SW 1271 (cell line): ENCODE measurements at places on chromosomes 11 and 22.
A peak's percentile ranks its signal among the peaks of the same experiment; 100 is the strongest.

GRCh38 chr22:27157666-27158370 lies 500.4 kb downstream of the MIAT start:
- DNase-seq, result no peak

DNA sequence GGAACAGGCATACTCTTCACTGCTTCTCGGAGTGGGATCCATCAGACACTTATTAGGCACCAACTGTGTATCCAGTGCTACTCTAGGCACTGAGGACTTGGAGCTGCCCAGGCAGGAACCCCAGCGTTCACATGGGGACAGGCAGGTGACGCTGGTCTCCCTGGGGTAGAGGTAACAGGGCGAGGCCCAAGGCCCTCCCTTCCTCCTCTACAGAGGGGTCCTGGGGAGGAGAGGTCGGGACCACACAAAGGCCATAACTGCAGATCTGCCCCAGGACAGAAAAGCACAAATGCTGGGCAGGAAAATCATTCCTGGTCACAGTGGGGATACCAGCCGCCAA lies 262.2 kb downstream of the BRD1 start:
- no peak for DNase-seq

- DNase-seq, result no peak
These were observed 762.2 kb downstream of the ETS1 start for GRCh38 chr11:127825183-127825582.

DNA sequence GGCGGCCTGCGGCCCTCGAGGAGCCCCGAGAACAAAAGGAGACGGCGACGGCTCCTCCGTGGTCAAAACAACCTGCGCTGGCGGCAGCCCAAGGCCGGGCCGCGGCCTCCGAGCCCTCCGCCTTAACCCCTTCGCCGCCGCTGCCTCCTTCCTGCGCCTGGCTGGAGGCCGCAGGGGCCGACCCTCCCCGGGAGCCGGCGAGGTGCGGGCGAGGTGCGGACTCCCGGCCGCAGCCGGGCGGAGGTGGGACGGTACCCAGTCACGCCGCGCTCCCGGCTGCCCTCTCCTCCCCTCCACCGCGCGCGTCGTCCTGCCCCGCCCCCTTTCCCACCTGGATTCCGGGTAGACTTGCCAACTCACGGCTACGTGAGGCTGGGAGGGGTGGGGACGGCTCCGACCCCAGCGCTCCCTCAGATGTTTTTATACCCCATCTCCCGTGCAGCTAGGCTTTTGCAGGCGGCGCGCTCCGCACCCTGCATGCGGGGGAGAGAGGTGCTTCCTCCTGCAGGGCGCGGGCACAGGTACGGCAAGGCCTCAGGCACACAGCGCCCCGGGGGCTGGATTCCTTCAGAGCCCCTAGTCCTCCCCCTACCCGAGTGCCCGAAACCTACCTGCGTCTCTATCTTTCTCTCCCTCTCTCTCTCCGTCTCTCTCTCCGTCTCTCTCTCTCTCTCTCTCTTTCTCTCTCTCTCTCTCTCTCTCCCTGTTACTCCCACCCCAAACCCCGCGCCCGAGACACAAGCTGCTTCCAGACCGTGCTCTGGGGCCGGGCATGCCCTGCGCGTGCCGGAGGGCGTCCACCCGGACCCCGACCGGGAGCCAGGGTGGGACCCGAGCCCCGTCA lies 2.0 kb downstream of the PDGFB start:
- DNase-seq, result no peak

DNA sequence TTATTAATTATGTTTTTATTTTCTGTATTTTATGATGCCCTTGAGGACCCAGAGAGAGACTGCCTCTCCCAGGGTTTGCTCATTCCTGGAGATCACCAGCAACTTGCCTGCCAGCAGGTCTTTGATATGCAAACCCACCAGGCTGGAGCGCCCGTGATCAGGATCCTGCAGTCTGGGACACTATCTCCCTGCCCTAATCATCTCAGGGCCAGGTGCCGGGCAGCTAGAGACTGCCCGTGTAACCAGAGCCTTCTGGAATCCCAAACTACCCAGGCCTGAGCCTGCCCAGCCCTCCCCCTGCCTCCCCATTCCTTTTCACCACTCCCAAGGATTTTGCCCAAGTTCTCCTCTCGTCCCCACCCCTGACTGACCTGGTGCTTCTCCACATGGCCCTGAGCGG lies 52.2 kb upstream of the B3GAT1 start:
- DNase-seq, result no peak

DNA sequence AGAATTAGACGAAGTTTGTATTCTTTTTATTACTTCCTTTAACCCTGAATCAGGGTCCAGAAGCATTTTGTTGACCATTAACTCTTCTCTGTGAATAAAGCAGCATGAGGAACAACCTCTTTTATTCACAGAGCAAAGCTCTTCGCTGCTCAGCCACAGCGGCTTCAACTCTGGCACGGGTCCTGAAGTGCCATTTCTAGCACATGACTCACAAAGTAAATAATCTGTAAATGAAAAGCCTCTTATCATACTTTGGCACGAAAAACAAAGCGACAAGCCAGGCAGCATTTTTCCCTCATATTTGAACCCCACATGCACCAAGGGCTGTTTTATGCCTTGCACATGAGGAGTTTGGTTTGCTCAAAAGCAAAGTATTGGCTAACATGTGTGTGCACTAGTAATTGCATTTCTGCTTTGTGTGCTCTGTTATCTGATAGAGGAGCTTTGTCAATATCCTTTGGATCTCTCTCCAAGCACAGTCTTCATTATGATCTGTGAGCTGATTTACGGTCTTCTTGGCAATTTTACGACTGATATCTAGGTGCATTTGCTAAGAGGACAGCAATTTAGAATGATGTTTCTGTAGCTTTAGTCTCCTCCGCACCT lies 33.0 kb upstream of the APOBEC3A start:
- DNase-seq, result peak; percentile 68

DNA sequence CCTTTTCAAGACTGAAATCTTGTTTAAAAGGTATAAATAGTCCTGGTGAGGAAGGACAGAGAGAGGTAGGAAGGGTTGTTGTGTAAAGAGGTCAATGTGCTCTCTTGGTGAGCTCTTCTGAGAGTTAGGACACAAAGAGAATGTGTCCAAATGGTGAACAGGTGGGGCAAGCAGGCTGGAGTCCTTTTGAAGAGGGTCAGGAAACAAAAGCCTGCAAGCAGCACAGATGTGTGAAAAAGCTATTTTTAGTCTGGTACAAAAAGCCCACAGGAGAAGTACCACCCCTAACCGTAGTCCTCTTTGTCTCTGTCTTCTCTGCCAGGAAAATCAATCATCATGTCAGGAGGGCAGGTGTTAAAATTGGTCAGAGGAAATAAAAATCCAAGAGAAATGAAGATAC lies 54.4 kb upstream of the SYN3 start:
- no peak for DNase-seq

- DNase-seq, result no peak
These were observed 150.3 kb downstream of the LRRC4C start for GRCh38 chr11:41309111-41309522.

GRCh38 chr22:17429516-17429915 lies 60.3 kb downstream of the CECR2 start:
- no peak for DNase-seq

GRCh38 chr11:70732023-70732880 lies 333.9 kb downstream of the CTTN start:
- no peak for DNase-seq

DNA sequence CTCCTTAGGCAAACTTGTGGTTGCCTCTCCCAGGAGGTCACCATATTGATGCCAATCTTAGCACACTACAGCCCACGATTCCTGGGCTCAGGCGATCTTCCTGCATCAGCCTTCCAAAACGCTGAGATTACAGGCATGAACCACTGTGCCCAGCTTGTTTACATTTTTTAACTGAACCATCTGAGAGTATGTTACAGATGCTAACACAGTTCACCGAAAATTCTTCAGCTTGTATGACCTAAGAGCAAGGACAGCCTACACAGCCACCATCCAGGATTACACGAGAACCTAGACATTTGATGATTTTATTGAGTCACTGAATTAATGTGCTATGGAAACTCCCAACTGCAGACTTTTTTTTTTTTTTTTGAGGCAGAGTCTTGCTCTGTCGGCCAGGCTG lies 5.8 kb upstream of the LGALS1 start:
- DNase-seq, result no peak

GRCh38 chr11:133980665-133981064 lies 23.9 kb upstream of the IGSF9B start:
- DNase-seq, result no peak

GRCh38 chr22:40552070-40552469 lies 84.4 kb downstream of the MRTFA start:
- DNase-seq, result no peak

DNA sequence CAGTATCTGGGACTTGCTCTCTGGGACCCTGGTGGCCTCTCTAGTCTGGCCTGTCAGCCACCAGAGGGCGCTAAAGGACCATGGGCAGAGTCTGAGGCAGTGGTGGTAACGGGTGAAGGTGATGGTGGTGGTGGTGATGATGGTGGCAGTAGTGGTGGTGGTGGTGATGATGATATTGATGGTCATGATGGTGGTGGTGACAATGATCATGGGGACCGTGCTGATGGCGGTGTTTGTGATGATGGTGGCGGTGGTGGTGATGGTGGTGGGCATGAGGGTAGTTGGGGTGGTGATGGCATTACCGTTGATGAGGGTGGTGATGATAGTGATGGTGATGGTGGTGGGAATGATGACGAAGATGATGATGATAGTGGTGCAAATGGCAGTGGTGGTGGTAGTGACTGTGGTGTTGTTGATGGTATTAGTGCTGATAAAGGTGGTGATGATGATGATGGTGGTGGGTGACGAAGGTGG lies 16.0 kb downstream of the TRPM5 start:
- DNase-seq, result no peak

GRCh38 chr22:43001271-43002201 lies 13.4 kb downstream of the PACSIN2 start:
- DNase-seq, result no peak

DNA sequence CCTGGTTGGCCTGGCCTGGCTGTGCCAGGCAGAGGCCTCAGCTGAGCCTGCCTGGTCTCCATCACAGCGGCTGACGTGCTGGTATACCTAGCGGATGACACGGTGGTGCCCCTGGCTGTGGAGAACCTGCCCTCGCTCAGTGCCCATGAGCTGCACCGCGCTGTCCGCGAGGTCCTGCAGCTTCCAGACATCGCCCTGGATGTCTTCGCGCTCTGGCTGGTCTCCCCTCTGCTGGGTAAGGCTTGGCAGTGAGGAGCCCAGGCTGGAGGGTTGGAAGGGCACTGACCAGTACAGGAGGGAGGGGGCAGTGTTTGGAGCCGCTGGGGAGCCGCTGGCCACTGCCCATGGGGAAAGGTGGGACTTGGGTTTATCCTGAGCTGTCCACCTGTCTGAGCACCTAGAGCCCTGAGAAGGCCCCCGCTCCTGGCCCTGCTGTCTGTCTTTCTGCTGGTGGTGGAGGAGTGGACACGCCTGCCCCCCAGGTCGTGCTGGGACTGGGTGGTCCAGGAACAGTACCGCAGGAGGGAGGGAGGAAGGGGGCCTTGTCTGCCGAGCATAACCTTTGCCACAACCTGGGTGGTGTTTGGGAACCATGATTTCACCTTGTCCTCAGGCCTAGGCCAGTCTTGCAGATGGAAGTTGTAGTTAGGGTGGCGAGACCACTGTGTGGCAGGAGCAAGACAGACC lies 3.0 kb downstream of the FRMD8 start:
- DNase-seq, result no peak

- DNase-seq, result no peak
These were observed 43.7 kb upstream of the TOP3B start for GRCh38 chr22:22026157-22026831.

DNA sequence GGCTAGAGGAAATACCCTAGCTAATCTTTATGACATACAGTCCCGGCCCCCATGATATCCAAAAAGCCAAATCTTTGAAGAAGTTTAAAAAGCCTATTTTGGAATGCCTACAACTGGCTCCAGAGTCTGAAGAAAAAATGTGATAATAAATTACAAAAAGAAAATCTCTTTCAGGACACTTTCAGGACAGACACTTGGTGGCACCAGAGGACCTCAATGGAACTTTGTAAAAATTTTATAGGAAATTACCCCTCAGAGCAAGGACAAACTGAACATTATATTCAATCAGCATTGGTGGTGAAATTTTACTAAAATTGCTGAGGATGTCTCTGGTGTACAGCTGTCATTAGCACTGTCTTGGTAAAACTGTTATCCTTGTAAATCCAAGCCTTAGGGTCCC lies 81.0 kb downstream of the CCDC73 start:
- peak; percentile 21 for DNase-seq

GRCh38 chr11:115981104-115981481 lies 476.9 kb upstream of the CADM1 start:
- DNase-seq, result no peak

GRCh38 chr11:116641561-116642045 lies 131.2 kb downstream of the BUD13 start:
- no peak for DNase-seq

DNA sequence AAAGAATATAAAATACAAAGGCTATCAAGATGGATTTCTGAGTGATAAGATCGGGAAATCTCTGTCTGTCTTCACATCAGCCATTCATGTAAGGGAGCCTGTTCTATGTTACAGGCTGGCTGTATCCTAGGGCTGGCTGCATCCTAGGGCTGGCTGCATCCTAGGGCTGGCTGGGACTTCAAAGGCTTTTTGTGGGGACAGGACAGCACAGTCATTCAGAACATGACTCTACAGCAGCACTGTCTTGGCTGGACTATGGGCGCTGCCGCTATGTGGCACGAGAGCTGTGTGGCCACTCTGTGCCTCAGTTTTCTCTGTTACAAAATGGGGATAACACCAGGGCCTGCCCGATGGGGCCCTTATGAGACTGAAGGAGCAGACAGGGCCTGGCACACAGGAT lies 10.2 kb downstream of the ADAMTS8 start:
- DNase-seq, result no peak

DNA sequence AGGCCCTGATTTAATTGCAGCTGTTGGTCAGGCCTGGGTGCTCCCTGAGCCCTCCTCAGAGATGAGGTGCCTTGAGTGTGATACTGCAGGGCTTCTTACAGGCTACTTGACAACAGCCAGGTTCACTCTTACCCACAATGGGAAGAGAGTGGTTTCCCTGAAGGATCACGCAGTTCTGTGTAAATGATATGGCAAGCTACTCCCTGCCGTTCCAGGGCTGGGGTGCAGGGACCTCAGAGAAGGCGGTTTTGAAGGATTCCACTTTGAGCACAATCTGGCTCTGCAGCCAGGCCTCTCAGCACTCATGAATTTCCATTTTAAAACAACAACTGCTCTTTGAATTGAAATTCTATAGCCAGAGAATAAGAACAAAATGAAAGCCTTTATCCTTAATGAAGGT lies 92.9 kb downstream of the SLC17A6 start:
- no peak for DNase-seq

GRCh38 chr22:19253143-19253542 lies 38.4 kb downstream of the CLTCL1 start:
- no peak for DNase-seq

DNA sequence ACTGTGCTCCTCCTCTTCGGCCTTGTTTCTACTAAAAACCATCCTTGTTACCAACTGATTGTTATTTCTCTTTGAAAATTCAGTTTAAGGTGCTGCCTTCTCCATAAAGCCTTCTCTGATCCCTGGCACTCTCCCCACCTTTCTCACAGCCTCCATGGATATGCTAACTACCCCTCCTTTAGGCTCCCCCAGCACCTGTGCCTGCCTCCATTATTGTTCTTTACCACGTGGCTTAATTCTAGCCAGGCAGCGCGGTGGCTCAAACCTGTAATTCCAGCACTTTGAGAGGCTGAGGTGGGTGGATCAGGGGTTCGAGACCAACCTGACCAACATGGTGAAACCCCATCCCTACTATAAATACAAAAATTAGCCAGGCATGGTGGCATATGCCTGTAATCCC lies 96.3 kb downstream of the MRTFA start:
- DNase-seq, result no peak

- peak; percentile 14 for DNase-seq
These were observed 15.2 kb upstream of the CDC42EP1 start for GRCh38 chr22:37544955-37545702.
